ENCODE measurements at places on chromosomes 6 and 20.

DNA sequence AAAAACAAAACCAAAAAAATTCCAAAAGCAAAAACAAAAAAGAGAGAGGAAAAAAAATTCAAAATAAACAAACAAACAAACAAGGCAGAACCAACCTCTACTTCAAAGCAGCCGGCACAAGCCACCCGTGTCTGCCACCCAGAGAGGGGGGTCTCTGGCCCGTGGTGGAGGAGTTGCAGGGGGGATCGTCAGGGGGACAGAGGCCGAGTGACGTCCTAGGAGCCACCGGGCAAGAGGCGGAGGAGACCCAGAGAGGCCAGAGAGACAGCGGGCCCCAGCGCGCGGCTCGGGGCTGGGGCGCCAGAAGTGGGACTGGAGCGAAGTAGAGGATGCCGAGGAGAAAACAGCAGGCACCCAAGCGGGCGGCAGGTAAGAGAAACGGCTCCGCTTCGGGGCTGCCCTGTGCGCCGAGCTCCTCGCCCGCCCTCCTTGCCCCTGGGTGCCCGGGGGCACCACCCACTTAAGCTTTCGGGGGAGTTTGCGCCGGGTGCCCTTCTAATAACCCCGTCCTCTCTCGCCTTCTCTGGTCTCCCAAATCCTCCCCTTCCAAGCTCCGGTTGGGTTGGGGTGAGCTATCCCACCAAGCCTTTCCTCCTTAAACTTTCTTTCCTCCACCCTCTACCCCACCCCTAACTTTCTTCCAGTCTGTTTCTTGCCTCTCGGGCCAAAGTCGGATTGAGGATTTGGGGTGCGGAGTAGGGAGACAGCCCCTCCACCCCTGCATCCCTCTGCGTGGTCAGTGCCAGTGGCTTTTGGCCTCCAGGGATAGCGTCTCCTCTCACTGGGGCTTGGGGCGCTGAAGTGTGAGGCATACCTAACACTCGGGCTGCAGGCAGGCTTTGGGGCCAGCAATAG is 1.0 kb downstream of the TSHZ2 start:
- no peak for DNase-seq

GRCh38 chr6:111205502-111205901 is 118.2 kb downstream of the SLC16A10 start:
- DNase-seq = no peak

- peak; percentile 71 for DNase-seq
Observed at GRCh38 chr20:25453035-25453810, 45.8 kb downstream of the GINS1 start.

DNA sequence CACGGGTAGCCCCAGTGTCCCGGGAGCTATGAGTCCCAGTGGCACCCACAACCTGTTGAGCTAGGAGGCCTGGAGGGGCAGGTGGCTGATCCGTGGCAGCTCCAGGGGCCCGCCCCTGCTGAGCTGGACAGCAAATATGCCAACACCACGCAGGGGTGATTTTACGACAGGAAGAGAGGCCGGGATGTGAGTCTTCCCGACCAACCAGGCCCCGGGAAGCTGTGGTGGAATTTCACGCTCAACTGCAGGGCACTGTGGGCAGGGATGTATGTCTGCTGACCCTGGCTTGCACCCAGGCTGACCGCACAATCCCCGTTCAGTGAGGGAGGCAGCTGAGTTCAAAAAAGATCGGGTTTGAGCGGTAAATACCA is 183.9 kb downstream of the ERMARD start:
- peak; percentile 93 for DNase-seq

GRCh38 chr6:111626441-111626840 is 20.8 kb upstream of the TRAF3IP2 start:
- DNase-seq = no peak
